MG63 (cell line): ENCODE measurements at places on chromosomes 5 and 9. TPM values are rescaled to one million over a fixed set of nuclear protein-coding genes. Genes with fewer than 3 reads are reported as not detected.

Gene SLC35D2
- 5.2 and 15.4 TPM in 2 replicates for total RNA-seq

DNA sequence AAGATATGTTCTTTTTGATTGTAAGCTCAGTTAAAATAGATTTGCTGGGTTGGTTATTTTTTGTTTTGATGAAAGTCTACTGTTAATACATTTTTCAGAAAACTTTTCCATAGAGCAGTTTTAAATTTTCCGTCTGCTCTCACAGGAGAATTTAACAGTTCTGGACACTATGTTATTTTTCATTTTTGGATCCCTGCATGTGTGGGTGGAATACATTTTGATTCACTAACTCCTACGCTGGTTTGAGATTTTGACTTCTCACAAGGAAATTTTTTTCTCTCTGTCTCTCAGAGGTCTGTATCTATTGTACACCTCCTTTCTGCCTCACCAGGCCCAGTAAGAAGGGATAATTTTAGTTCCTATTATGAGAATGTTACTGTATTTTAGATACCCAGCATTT lies 502.4 kb downstream of the CDH10 start:
- no peak for DNase-seq

DNA sequence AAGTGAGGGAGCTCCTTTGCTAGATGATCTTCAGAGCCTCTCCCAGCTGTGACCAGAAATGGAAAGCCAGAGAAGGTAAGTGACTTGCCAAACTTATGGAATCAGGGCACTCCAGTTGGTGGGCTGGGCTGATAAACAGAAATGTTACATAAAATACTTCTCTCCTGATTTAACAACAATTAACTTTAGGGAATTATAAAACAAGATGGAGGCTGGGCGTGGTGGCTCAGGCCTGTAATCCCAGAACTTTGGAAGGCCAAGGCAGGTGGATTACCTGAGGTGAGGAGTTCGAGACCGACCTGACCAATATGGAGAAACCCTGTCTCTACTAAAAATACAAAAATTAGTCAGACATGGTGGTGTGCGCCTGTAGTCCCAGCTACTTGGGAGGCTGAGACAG lies 899 bp upstream of the MED10 start:
- DNase-seq: no peak

DNA sequence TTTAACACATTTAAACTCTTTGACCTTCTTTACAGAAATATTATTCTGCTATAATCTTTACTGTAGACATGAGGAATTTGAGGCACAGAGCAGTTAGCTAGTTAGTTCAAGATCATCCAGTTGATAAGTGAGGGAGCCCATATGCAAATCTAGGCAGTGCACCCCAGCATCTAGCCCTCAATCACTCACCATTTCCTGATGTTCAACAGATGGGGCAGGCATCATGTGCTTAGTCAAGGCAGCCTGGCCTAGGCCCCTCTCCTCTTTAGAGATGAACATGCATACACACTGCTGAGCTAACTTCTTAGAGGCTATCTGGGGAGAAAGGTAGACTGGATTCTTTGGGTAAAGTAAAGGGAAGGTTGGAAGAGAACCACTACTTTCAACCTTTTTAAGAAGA lies 206.8 kb upstream of the SLC24A2 start:
- DNase-seq: no peak

- DNase-seq: no peak
Observed at GRCh38 chr5:144093868-144094267, 76.6 kb downstream of the YIPF5 start.
